HFFc6 (cell line): ENCODE measurements at places on chromosomes 5 and 9.

DNA sequence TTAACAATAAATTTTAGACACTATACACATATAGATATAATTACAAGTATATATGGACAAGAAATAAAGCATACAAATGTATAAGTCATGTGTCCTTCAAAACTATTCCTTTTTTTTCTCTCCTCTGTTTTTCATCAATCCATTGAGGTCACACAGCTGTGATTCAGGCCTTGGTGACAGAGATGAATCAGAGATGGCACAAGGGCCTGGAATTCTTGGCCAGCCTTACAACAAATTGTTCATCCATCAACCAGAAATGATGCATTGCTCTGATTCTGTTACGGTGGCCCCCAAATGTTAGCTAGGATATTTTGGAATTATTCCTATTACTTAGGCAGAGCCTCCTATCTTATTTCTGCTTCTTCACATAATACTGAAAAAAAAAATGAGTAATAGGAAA, 108.7 kb upstream of the MPDZ start:
- no peak overlapping the region for H3K4me3 ChIP-seq
- no peak overlapping the region for H3K27ac ChIP-seq
- H3K27me3 ChIP-seq: peaks cover 5% of the 10 kb centered on the region
- H3K4me1 ChIP-seq: 0 out of 2 replicates have a peak, but pooled peaks cover 5% of the 10 kb centered on the region
- no peak for DNase-seq
- no peaks in the 10 kb centered on the region for H3K36me3 ChIP-seq

DNA sequence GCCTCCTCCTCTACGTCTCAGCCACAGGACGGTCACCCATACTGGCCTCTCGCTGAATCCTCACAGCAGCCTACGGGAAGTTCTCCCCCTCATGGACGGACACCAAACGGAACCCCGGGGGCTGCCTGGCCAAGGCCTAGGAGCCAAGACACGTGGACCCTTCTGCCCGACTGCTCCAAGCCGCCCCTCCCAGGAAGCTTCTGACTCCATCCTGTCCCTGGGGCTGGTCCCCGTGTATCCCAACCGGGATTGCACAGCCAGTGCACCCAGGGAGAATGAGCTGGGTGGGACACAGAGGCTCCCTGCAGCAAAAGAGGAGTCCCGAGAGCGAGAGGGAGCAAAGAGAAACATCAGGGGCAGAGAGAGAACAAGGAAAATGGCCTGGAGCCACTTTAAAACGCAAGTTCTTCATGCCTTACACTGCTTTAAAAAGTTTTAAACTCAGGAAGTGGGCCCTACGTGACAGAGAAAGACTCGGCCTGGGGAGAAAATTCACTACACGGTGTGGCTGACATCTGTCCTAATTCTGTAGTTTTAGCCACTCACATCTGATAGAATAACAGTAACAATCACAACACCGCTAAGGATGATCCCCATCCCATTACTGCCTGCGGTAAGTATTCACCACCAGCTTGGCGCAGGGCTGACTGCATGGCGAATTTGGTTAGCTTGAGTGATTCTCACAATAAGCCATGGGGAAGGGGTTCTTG, 3.0 kb downstream of the FAM78A start:
- H3K27me3 ChIP-seq: peaks cover 20% of the 10 kb centered on the region
- DNase-seq: no peak
- no peak overlapping the region for H3K4me3 ChIP-seq
- H3K27ac ChIP-seq: no peak overlapping the region

DNA sequence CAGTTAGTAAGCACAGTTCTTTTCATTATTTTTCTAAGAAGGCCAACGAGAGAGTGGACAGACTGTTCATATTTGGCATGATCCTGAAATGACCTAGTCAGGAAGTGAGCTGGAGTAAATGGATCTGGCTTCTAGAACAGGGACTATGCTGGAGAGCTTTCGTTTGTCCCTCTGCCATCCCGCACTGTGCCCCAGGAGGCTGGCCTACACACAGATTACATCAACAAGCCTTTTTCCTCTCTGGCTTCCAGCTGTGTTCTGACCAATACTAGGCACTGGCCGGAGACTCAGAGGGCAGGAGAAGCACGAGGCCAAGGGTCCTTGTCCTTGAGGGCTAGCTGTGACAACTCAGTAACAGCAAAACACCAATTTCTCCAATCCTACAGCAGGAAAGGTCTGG, 127.8 kb downstream of the MED27 start:
- peaks cover 14% of the 10 kb centered on the region; the same call in 1 of the 2 replicates for H3K36me3 ChIP-seq
- H3K4me1 ChIP-seq: peaks cover 17% of the 10 kb centered on the region
- H3K27me3 ChIP-seq: peaks cover 4% of the 10 kb centered on the region
- no peak overlapping the region for H3K4me3 ChIP-seq

- no peak overlapping the region for H3K27ac ChIP-seq
- DNase-seq: no peak
- H3K4me1 ChIP-seq: no peaks in the 10 kb centered on the region
- H3K36me3 ChIP-seq: no peaks in the 10 kb centered on the region
Measured at GRCh38 chr9:126149661-126150060, 177.0 kb upstream of the MVB12B start.

- no peak overlapping the region for H3K27ac ChIP-seq
- H3K4me3 ChIP-seq: no peak overlapping the region
- H3K36me3 ChIP-seq: no peaks in the 10 kb centered on the region
Measured at GRCh38 chr5:67942421-67942820, 273.1 kb upstream of the PIK3R1 start.

DNA sequence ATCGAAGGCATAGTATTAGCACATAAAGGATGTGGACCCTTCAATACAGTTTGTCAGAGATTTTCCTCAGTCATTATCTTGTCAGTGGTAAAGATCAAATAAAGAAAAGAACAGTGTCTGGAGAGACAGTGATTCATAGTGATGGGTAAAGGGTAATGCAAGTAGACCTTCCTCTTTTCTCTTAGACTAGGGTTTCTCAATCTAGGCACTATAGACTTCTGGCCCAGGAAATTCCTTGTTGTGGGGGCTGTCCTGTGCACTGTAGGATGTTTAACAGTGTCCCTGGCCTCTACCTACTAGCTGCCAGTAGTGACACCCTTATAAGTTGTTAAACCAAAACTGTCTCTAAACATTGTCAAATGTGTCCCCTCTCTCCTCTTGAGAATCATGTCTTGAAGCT, 6.9 kb downstream of the CAMK4 start:
- H3K4me1 ChIP-seq: peaks cover 8% of the 10 kb centered on the region; the same call in 1 of the 2 replicates
- H3K27me3 ChIP-seq: no peaks in the 10 kb centered on the region; the same call in 1 of the 2 replicates
- no peaks in the 10 kb centered on the region for H3K36me3 ChIP-seq
- DNase-seq: no peak
- no peak overlapping the region for H3K27ac ChIP-seq
- no peak overlapping the region for H3K4me3 ChIP-seq

- H3K27ac ChIP-seq: no peak overlapping the region
- H3K4me3 ChIP-seq: no peak overlapping the region
- H3K27me3 ChIP-seq: no peaks in the 10 kb centered on the region
- no peaks in the 10 kb centered on the region for H3K36me3 ChIP-seq
- no peak for DNase-seq
Measured at GRCh38 chr5:114636271-114636670, 274.4 kb downstream of the KCNN2 start.

GRCh38 chr5:171421331-171422262, 2.1 kb downstream of the FGF18 start:
- H3K27me3 ChIP-seq: no peaks in the 10 kb centered on the region
- peak overlapping the region; percentile 27; the same call in 1 of the 2 replicates for H3K4me3 ChIP-seq
- peaks cover 13% of the 10 kb centered on the region for H3K4me1 ChIP-seq
- no peak overlapping the region for H3K27ac ChIP-seq

DNA sequence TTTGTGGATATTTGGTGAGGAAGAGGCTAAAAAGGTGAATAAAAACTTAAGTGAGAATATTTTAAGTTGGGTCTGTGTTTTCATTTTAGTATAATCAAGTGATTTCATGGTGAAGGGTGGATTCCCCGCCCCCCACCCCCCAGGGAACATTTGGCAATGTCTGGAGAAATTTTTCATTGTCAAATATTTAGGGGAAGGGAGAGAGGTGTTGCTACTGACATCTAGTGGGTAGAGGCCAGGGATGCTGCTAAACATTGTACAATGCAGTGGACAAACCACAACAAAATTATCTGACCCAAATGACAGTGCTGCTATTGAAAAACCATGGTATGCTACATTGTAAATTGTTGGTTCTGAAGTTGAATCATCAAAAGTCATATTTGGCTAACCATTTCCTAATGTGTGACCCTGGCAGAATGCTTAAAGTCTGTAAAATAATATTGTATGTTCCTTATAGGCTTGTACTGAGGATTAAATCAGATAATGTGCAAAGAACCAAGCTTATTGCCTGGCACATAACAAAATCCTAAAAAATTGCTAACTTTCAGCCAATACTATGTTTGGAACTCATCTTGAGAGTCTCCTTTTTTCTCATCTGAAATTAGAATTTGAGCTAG, 5.6 kb downstream of the C5orf24 start:
- peak overlapping the region; percentile 68 for H3K4me3 ChIP-seq
- H3K36me3 ChIP-seq: peaks cover 18% of the 10 kb centered on the region
- H3K27ac ChIP-seq: peak overlapping the region; percentile 73
- H3K27me3 ChIP-seq: peaks cover 2% of the 10 kb centered on the region

- H3K4me3 ChIP-seq: peak overlapping the region; percentile 24; the same call in 1 of the 2 replicates
- no peaks in the 10 kb centered on the region for H3K36me3 ChIP-seq
- H3K27me3 ChIP-seq: no peaks in the 10 kb centered on the region
Measured at GRCh38 chr5:135437422-135437795, 9.7 kb downstream of the DCANP1 start.
